Daoy (cell line): ENCODE measurements at places on chromosomes 3 and 15. TPM values are rescaled to one million over a fixed set of nuclear protein-coding genes. Genes with fewer than 3 reads are reported as not detected.

The SPTBN5 gene
- 1.1 and 3.8 TPM in 2 replicates for total RNA-seq

The AMOTL2 gene
- total RNA-seq = 99.8 and 102 TPM in 2 replicates

DNA sequence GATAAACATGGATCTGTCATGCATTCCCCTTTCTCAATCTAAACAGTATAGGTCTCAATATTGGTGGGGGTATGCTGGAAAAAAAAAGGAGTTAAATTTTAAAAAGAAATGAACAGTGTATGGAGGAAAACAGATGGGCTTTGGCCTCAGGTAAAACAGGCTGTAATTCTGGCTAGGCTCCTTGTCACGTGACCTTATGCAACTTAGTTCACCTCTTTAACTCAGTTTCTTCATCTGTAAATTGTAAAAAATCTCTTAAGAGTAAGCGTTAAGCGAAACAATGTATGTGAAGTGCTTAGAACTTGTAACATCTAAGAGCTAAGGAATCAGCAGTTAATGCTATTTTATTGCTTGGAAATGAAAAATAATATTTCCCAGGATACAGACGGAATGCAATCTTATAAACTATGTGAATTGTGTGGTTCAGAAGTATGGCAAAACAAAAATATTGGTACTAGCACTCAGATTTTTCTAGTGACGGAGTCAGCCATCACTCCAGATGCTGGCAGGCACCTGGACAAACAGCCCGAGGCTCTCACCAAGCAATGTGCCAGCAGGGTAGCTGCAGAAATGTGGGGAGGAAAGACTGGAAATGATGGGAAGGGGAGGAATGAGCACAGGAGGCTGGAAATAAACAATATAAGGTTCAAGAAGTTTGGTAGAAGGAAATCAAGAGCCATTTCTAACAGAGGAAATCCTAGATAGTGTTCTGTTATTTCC is 172.8 kb downstream of the USP13 start:
- no peak for DNase-seq

- DNase-seq = peak; percentile 68
Observed at GRCh38 chr3:124467980-124468902, 262.0 kb upstream of the UMPS start.

- no peak for DNase-seq
Observed at GRCh38 chr3:81916890-81917289, 155.4 kb upstream of the GBE1 start.

DNA sequence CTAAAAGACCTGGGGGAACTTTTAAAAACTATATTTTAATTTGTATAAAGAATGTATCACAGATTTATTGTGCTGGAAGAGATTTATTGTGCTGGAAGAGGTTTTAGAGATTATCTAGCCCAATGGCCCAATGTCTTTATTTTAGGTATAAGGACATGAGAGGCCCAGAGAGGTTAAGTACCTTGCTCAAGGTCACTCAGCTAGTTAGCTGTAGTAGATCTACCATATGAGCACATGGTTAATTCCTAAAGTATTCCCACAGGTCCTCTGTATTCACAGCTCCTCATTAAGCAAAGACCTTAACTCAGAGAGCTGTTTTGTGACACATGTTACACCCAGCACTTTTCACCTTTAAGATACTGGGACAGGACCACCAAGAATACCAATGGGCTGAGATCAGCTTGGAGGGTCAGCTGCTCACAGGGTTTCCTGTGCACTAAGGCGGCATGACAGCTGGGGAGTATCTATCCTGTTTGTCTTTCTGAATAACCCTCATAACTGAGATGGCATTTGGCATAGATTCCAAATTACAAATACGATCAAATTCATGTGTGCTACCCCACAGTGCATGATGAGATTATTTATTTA is 143.1 kb upstream of the TBL1XR1 start:
- DNase-seq = peak; percentile 66

DNA sequence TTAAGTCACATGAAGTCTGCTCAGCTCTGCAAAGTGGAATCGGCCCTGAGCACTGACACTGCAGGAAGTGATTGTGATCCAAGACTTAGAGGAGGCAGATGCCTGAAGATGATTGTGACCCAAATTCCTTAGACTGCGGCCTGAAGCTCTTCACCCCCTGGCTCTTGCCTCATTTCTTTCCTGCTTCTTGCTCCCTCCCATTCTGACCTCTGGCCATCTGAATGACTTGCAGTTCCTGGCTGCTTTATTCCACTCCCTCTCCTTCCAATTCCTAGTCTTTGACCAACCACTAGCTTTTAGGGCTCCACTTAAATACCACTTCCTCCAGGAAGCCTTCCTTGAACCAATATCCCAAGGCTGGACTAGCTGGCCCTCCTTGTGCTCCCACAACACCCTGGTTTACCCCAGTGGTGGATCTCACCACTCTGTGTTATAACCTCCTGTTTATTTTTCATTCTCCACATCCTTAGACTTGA is 9.9 kb upstream of the EPB42 start:
- no peak for DNase-seq

DNA sequence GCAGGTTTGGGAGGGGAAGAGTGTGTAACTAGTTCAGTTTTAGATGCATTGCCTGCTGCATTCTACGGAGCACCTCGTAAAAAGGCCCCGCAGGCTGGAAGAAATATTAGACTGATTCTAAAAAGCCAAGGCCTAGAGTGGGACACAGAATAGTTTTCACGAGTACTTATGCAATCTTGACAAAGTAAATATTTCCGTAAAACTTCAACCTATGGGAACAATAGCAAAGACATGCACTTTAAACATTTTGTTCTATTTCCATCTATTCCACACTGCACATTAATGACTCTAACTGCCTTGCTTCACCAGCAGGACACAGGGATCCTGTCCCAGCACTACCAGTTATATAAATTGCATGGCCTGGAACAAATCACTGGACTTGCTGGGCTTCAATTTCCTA is 260.0 kb downstream of the FOXP1 start:
- no peak for DNase-seq
